ENCODE measurements at places on chromosomes 3 and 15. TPM values are rescaled to one million over a fixed set of nuclear protein-coding genes. Genes with fewer than 3 reads are reported as not detected.

Gene ERICH6
- not detected for total RNA-seq

Gene STAB1
- total RNA-seq, result 10.1 TPM

Gene DLL4
- 5.9 TPM for total RNA-seq

Gene FEZF2
- not detected for total RNA-seq

Gene CYP11A1
- 0.34 TPM for total RNA-seq

Gene MESP1
- 1.4 TPM for total RNA-seq

Gene PCBP4
- total RNA-seq, result 25.5 TPM

Gene CEP19
- 1.4 TPM for total RNA-seq

DNA sequence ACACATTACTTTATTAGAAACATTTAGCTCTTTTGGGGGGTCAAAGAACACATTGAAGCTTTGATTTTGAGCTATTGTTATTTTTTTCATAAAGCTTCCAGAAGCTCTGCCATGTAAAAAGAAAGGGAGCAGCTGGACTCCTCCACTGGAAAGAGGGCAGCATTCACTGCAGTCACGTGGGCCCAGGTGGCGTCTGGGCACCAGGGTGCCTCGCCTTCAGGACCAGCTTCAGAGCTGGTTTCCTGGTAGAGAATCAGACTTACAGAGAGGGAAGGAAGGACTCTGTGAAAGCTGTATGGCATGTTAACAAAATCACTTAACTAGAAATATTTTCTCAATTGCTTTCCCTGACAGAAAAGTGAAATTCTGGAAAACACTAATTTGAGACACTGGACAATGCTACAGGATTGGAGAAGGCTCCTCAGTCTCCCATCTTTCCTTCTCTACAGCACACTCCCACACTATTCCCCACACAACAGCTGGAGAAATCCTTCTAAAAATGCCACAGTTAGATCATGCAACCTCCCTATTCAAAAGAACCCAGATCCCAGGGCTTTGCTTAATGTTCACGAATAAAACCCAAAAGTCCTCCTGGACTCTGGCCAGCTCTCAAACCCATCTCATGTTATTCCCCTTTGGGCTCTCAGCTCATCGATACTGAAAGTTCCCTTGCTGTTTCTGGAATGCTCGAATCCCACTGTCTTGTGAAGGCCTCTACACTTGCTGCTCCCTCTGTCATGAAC is 83.2 kb downstream of the NFKBIZ start:
- no peak for DNase-seq

GRCh38 chr3:120177151-120177550 is 82.9 kb upstream of the GSK3B start:
- no peak for DNase-seq

GRCh38 chr3:161409069-161409468 is 37.8 kb upstream of the SPTSSB start:
- no peak for DNase-seq

DNA sequence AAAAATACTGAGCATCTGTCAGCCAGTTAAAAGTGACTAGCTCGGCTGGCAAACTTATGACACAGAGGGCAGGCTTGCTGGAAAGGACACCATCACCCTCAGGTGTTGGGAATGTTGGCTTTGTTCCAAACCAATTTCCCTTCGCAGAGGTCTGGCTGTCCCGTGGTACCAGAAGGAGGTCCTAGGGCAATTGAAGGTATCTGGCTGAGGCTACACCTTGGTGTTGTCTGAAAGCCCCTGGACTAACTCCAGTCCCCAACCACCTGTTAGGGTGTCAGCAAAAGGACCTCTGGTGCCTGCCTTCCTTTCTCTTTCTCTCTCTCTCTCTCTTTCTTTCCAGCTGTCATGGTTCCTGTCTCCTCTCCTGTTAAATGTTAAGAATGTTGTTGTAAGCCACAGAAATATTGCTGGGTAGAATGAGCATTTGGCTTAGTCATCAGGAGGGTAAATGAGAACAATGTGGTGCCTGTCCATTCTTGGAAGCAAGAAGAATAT is 12.5 kb downstream of the PRR20G start:
- no peak for DNase-seq

DNA sequence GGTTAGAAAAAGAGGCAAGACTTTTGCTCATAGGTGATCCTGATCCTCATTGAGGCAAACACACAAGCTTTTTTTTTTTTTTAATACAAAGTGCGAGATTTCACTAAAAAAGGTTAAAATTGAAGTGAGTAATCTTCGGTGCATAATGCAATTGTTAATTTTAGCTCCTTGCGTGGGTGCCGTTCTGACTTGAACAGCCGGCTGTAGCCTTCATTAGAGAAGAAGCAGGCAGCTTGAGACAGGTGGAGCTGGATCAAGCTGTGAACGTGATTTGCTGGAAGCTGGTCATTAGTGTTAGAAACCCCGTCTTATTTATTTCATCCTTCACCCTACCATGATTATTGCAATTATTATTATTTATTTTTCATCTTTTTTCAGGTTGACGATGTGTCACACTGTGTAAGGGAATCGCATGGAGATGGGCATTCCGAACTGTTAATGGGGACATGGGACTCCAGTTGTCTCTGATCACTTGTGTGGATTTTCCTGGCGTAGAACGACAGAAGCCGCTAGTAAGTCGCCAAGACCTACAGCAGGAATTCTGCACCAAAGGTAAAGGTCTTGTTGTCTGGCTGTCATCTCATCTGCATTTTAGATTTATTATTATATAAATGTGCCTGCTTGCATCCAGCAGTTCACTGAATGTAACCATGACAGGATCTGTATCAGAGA is 40.2 kb downstream of the ARPP21 start:
- no peak for DNase-seq

GRCh38 chr3:15272426-15273196 is 59.8 kb downstream of the SH3BP5 start:
- peak; percentile 65 for DNase-seq

DNA sequence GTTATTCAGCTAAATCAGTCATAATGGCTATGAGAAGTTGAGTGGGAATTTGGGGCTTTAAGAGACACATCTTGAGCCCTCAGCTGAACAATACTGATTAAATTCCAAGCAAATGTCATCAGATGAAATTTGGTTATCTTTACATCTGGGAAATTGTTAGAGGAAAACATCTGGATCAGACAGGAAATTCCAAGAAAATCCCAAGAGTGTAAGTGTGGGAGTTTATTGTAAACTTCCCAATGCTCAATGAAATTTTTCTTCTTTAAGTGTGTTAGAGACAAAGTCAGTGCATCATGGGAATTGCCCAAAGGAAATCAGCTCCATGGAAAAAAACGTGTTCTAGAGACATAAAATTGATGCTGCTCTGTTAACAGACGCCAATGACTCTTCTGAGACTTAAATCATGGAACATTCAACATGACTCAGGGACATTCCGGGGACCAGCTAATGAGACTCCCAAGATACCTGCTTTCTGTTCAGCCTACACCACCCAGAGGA is 19.8 kb upstream of the DCLK3 start:
- DNase-seq, result no peak

GRCh38 chr3:51361746-51362145 is 23.3 kb upstream of the MANF start:
- no peak for DNase-seq

DNA sequence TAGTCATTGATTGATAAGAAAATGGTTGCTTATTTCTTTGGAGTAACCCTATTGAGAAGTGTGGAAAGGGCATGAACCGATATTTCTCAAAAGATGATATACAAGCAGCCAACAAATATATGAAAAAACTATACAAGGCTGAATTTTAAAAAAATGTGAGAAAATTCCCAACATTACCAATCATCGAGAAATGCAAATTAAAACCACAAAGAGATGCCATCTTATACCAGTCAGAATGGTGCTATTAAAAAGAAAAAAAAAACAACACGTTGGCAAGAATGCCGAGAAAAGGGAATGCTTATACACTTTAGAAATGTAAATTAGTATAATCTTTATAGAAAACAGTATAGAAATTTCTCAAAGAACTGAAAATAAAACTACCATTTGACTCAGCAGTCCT is 77.7 kb upstream of the ROBO1 start:
- DNase-seq, result no peak

DNA sequence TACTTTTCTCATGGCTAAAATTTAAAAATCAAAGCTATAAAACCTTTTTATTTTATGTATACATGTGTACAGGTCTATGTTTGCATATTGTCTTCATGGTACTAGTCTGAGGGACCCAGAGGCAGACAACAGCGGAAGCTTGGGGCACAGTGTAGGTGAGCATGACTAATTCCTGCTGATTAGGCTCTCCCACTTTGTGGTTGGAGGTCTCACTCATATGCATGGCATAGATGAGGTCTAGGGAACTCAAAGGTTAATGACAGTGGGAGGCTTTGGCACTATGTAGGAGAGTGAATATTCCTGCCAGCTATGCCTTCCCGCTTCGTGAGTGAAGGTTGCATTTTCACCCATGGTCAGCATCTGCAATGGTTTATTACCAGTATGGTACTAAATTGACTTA is 47.5 kb upstream of the AADACL2 start:
- no peak for DNase-seq

DNA sequence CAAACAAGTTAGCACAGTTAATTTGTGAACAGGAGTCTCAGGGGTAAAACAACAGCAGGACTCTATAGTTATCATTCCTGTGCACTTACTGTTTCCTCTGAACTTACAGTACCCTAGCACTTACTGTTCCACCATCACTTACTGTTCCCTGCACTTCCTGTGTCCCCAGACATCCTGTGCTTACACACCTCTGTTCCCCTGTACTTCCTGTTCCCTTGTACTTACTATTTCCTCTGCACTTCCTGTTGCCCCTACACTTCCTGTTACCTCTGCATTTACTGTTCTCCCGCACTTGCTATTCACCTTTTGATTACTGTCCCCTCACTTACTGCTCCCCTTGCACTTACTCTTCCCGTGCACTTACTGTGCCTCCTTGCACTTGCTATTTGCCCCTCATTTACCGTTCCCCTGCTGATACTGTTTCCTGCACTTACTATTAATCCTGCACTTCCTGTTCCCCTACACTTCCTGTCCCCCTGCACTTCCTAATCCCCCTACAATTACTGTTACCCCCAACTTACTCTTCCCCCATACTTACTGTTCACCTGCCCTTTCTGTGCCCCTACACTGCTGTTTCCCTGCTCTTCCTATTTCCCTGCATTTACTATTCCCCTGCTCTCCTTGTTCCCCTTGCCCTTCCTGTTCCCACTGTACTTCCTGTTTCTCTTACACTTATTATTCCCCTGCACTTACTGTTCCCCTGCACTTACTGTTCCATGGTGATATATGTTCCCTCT is 30.3 kb downstream of the TPRA1 start:
- no peak for DNase-seq

GRCh38 chr15:52011711-52012144 is 7.3 kb upstream of the MAPK6 start:
- DNase-seq, result no peak

- no peak for DNase-seq
Measured at GRCh38 chr3:79066481-79066880, 701.3 kb downstream of the ROBO1 start.

DNA sequence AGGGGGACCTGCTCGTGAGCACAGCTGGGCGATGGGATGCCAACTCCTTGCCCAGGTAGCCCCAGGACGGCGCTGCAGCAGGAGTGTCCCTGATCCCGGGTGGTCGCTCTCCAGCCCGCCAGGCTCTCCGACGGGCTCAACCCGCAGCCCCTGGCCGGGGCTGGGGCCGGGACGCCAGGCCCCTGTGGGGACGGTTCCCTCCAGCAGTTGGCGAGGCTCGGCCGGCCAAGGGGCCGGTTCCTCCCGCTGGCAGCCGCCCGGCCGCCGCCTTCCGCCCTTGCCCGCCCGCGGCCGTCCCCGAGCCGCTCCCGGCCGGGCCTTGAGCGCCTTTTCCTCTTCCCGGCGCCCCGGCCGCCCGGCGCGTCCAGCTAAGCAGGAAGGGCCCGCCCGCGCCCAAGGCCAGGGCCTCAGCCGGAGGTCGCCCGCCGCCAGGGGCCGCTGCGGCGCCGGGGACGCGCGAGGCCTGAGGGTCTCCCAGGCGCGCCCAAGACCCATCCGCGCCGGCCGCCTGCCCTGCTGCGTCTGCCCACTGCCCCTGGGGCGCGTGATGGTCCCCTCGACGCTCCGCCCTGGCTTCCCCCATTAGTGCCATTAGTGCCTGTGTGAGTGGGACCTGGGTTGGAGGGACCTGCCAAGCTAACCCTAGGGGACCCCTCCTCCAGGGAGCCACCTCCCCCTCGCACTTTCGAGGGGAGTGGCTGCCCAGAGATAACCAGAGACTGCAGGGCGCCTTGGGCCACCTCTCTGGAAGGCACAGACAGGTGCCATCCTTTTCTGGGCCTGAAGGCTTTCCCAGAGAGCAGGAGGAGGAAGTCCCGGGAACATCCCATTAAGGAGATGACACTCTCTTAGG is 106.4 kb downstream of the FBLN2 start:
- DNase-seq, result no peak

DNA sequence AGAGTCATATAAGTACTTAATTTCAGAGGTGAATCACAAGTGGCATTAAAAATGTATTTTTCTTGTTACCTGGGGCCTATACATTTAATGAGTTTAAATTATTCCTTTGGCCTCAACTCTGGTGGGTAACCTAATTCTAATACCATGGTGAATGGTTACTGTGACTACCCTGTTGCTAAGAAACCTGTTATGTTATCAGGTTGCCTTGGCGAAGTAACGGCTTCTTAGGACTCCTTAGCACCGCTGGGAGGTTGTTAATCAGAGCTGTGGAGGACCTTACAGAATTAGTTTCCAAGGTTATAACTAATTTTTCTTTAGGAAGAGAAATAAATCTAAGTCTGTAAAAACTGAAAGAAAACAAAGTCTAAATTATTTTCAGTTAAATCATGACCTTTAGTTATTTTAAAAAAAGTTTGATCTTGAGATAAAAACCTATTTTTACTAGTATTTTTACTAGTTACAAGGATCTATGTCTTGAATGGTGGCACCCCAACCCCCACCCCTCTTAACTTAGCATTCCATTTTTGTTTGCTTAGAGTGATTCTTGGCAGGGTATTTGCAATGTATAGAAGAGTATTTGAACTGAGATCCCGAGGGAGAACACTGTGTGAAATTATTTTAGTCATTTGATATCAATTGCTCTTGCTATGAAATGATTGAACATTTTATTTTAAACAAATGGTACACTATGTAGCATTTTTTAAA is 155.5 kb downstream of the FNDC3B start:
- no peak for DNase-seq

- DNase-seq, result no peak
Measured at GRCh38 chr3:87041191-87041590, 50.2 kb upstream of the VGLL3 start.

- no peak for DNase-seq
Measured at GRCh38 chr3:58150810-58151199, 60.0 kb downstream of the DNASE1L3 start.

DNA sequence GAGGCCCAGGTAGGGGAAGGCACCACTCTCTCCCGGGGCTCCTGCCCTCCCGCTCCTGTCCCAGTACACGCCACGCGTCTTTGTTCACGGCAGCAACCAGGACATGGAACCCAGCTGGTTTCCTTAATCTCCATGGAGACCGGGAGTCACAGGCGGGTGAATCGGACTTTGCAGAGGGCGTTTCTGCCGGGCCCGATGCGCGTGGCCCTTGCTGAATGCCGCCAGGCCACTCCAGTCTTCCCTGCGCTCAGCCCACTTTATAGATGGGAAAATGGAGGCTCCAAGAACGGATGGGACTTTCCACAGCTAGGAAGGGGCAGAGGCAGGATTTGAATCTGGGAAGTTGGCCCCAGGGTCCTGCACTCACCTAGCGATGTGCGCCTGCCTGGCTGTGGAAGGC is 7.4 kb downstream of the PLXND1 start:
- DNase-seq, result no peak

All from lower leg skin (tissue), 4 donors.